ENCODE measurements at places on chromosomes 2 and 18.

GRCh38 chr2:180829836-180830235 lies 150.6 kb upstream of the UBE2E3 start:
- DNase-seq: no peak

DNA sequence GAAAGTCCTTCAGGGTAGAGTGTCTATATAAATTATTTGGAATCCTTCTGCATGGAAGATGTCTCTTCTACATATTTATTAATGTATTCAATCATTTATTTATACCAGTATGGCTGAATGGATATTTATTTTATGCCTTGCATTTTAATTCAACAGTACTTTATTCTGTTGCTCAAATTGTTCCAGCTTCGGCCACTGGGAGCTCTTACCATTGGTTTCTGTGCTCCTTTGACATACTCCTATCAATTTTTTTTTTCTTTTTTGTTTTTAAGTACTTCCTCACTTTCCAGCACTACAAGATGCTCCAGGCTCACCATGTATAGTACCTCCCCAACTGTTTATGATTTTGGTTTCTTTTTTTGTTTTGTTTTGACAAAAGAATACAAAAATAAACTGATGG lies 39.4 kb upstream of the WIPF1 start:
- DNase-seq: no peak

DNA sequence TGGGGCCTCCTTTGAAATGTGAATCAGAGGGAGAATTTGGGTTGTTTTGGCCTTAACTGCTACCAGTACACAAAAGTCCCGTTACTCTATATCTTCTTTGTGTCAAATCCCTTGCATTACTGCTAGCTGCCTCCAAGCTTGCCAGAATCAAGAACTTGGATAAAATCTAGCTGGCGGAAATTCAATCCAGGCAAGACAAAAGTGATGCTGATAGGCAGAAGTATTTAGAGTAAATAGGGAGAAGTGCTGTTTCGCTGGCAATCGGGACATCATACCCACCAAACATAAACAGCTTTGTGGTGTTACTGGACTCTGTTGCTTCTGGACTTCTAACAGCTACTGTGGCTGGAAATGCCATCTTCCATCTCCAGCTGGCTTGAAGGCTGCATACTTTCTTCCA lies 2.5 kb downstream of the IFIH1 start:
- DNase-seq: no peak

DNA sequence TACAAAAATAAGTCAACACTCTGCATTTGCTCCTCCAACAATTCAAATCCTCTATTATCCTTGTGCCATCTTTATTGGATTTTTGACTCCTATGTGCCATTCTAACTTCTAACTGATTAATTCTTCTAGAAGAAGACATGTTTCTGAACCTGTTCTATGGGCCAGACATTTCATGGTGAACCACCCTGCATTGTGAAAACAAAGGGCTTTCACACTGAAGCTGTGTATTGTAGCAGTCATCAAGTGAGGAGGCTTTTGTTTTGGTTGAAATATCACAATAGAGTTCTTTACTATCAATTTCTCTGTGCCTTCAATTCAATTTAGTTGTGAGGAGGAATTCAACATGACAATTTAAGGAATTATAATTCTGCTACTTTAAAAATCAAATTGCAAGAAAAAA lies 357.9 kb downstream of the PLCL1 start:
- no peak for DNase-seq

DNA sequence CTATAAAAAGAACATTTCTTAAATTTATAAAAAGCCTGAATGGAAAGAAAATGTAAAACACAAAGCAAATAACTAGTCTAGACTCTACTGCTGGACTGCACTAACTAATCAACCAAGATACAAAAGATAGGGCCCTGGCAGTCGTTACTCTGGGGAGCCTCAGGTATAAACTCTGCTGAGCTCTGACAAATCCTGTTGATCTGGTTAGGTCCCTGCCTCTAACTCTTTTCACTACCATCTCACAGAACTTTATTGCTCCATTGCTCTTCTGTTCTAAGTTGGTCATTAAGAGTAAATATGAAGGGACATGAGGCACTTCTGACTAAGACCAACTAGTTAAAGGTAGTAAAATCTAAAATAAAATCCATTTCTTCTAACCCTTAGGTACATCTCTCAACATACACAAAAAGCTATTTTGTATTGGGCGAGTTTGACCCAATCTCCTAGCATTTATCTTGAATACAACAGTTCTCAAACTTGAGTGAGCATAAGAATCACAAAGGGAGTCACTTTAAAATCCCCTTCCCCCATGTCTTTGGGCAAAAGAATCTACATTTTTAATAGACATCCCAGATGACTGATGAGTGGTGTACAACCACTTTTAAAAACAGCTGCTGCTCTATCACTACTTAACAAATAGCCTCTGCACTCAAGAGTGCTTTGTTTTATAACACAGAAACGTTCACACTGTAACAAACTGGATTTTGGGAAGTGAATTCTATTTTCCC lies 2.5 kb downstream of the CHN1 start:
- DNase-seq: no peak

Measured in NCI-H1092 (cell line).